Right renal pelvis (tissue), 4 donors: ENCODE measurements at places on chromosomes 4 and X.

GRCh38 chr4:88526221-88526815, 2.7 kb upstream of the PYURF start:
- DNase-seq: no peak

DNA sequence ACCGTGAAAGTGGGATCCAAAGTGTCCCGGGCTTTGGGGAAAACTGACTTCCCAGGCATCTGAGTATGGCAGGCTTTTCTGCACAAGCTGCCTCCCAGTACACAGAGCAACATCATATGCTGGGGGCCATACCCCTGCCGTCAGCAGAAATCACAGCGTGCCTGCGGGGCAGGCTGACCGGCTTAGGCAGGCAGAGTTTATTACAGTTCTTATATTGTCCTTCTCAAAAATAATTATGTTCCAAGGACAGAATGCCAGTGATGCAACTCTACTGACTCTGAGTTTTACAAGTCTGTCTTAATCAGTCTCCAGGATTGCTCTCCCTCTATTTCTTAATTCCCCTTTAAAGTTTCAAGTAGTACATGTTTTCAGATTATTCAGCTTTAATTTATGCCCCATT, 37.0 kb downstream of the IL21 start:
- DNase-seq: no peak

GRCh38 chrX:88604433-88605221, 142.4 kb upstream of the CPXCR1 start:
- no peak for DNase-seq

DNA sequence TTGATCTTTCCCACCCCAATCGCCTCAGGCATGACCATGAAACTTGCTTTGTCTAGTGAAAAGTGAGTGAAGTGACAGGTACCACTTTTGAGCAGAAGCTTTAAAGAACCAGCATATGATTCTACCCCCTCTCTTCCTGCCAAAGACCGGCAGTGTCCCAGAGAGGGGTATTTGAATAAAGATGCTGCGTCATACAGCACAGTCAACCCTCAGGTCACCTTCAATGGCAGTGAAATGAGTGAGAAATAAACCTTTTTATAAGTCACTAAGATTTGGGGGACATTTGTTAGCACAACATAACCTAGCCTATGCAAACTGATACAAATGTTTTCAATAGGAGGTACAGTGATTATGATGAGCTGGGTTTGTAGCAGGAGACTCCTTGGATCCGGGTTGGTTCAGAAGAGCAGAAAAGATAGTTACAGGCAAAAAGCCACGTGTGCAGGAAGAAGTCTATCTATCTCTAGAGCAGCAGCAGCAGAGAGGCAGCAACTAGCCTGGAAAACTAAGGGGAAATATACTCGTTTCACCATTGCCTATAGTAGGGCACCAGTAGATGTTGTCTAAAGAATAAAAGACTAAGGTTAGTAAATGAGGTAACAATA, 30.3 kb upstream of the SPRY1 start:
- DNase-seq: no peak

GRCh38 chr4:126529997-126530396, 1102.8 kb upstream of the INTU start:
- DNase-seq: no peak

DNA sequence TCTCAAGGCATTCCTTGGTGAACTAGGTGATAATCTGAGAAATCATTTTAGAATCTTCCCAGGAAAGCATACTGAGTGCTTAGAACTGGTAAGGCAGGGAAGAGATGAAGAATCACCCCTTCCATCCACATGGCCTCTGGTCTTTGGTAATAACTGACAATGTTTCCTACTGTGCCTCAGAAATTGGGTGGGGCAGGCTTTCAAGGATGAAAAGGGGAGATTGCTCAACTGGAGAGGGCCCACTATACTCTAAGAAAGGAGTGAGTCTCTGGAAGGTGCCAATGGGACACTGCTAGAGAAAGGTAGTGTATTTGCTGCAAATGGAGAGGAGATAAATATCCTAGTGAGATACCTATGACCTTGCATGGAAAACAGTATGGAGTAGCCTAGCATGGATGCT, 135.0 kb upstream of the SCML1 start:
- DNase-seq: no peak
